Peyer's patch (tissue), 4 donors: ENCODE measurements at places on chromosomes 4 and X. TPM values are rescaled to one million over a fixed set of nuclear protein-coding genes. Genes with fewer than 3 reads are reported as not detected.

The CENPVL2 gene
- total RNA-seq, result not detected

The DTHD1 gene
- 1.4 TPM for total RNA-seq

The NRK gene
- total RNA-seq, result 1.7 TPM

The F11 gene
- total RNA-seq, result 3.5 TPM

The DRP2 gene
- not detected for total RNA-seq

The VCX gene
- not detected for total RNA-seq

The KIF4A gene
- 2.8 TPM for total RNA-seq

DNA sequence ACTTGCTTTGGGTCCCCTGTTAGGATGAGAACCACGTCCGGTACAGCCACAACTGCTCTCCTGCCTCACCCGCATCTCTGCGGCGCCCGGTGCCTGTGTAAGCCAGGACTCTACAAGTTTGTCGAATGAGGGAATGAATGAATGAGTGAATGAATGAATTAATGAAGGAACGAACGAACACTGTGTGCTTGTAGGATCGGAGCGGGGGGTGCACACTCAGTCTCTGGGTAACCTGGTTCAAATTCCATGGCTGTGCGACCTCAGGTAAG, 201.4 kb upstream of the PSAPL1 start:
- DNase-seq, result no peak

GRCh38 chr4:133178956-133179355, 29.9 kb downstream of the PCDH10 start:
- no peak for DNase-seq

GRCh38 chr4:48017108-48017571, 568 bp downstream of the NIPAL1 start:
- DNase-seq, result peak; percentile 81

- no peak for DNase-seq
Observed at GRCh38 chr4:155512817-155513216, 136.1 kb upstream of the MAP9 start.

DNA sequence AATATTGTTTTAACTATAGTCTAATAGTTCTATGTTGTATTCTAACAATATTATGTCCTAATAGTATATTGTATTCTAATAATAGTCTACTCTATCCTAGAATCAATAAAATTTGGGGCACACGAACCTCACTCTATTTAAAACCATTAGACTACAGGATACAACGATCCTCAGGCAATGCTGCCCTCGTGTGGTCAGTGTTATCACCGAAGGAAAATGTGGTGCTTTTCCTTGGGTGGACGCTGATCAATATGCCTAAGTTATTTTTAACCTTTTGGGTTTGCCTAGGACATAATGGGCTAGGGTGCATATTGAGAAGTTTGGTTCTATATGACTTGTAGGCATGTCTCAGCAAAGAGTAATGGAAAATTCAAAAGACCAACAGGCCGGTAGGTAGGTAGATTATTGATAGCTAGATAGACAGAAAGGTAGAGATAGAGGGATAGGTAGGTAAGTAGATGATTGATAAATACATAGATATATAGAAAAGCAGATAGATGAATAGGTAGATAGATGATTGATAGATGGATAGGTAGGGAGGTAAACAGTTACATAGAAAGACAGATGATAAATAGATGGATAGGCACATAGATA, 75.1 kb downstream of the PRKX start:
- peak; percentile 44 for DNase-seq

DNA sequence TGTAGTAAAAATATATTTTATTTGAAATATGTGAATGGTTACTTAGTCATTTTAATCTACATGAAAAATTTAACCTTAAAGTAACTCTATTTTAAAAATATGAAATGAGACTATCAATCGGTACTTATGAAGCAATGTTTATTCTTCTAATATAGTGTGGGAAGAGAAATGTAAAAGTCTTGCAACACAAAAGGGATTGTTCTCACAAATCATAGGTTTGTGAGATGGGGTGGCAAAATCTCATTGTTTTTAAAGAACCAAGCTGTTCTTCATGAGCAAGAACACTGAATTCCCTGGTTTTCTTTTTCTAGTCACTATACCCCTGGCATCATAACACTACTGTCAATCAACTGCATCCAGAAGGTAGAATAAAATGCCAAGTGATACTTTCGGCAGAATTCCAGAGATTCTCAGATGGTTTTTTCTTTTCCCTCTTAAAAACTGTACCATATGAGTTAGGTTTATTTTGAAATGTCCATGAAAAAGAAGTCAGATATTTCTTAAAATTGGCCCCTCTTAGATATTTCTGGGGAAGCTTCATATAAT, 52.2 kb downstream of the SNCA start:
- no peak for DNase-seq

DNA sequence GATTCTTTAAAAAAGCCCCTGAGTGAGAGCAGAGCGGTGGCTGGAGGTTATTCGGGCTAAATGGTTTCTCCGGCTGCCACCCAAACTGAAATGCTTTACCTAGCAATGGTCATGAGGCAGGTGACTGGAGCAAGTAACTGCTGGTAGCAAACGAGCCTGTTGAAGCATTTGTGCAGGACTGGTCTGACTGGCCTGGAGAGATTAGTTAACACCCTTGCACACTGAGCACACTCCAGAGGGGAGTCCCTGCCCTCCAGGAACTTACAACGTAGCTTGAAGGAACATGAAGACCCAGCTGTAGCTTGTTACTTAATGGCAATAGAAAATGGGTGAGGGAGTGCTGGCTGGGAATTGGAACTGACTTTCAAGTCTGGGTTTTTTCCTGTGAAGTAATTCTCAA, 40.4 kb downstream of the CCNG2 start:
- no peak for DNase-seq

GRCh38 chr4:3041192-3042142, 32.9 kb downstream of the HTT-AS start:
- DNase-seq, result peak; percentile 55

DNA sequence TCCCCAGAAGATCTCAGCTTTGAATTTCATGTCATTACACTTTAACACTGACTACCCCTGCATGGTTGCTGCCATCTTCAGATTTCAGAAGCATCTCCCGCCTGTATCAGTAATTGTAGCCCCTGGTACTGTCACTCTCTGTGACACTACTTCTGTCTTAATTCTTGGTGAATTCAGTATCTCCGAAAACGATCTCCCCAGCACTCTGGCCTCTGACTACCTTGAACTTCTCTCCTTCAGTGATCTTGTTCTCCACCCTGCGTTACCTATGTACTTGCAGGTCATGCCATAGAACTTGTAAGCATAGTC, 53.8 kb upstream of the ABCG2 start:
- DNase-seq, result no peak

DNA sequence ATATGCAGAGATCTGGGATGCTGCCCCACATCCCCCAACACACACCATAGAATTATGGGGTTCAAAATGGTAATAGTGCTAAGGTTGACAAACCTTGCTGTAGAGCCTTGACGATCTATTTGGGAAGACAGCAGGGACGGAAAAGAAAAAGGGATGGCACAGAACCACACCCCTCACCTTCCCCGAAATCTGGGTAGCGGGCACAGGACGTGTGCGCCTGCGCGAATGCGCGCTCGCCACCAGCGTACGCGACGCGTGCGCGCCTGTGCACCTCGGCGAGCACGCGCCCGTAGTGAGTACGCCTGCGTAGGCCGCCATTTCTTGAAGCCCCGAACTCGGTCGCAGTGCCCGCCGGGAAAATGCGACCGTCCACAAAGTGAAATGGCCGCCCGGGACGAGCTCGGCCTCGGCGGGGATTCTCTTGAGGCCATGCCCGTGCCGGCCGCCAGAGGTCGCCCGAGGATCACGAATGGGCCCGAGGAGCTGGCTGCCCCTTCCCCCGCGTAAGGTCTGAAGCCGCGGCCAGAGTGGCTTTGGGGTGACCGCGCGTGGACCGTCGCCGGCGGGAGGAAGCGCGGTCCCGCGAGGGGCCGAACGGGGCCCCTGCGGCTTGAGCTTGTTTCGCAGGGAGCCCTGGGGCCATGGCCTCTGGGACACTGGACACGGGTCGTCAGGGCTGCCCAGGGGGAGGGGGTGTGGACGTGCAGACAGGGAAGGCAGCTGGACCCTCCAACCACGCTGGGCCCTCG, 43.6 kb downstream of the ZNF185 start:
- DNase-seq, result peak; percentile 95

DNA sequence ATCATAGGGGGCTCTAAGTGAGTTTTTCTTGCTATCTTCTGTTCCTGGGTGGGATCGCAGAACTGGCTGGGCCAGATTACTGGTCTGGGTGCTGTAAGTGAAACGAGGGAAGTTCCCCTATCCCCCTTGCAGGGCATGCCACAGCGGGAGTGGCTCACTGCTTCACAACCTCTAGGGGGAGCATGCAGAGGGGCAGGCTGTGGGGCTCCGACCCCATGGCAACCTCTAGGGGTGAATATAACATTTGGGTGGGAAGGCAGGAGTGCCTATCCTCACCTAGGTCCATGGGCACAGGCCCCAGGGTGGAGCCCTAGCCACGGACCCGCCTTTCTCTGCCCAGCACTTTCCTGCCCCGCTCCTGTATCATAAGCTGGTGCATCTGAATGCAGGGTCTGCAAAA, 1.7 kb upstream of the RRAGB start:
- DNase-seq, result no peak
